ENCODE measurements at places on chromosomes 2 and 18.

DNA sequence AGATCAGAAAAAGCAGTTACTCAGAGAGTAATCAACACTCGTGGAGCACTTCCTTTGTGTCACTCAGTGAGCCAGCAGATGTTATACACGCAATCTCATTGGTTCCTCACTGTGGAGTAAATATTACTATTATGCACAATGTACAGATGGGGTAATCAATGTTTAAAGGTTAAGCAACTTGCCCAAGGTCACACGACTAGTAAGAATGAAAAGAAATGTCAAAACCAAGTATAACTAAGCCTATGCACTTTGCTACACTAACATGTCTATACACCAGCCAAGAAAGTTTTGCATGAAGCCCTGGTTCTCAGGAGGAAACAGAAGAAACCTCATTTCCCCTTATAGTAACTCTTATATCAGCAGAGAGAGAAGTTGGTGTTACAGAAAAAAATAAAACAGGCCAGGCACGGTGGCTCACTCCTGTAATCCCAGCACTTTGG, 5.4 kb downstream of the METTL21A start:
- DNase-seq = no peak

DNA sequence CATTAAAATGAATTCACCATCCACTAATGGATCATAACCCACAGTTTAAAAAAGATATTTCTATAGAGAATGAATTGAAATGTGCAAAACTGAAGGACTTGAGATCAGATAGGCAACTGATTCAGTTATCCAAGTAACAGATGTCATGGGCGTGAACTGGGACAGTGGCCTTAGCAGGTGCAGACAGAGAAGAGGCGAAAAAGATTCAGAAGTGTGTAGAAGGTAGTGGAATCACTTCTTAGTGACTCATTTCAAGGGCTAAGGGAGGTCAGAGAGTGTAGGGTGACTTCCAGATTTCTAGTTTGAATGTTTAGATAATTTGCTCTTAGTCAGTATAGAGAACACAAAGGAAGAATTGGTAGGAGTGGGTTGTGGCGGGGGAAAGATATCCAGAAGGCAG, 79.7 kb downstream of the EHBP1 start:
- no peak for DNase-seq

DNA sequence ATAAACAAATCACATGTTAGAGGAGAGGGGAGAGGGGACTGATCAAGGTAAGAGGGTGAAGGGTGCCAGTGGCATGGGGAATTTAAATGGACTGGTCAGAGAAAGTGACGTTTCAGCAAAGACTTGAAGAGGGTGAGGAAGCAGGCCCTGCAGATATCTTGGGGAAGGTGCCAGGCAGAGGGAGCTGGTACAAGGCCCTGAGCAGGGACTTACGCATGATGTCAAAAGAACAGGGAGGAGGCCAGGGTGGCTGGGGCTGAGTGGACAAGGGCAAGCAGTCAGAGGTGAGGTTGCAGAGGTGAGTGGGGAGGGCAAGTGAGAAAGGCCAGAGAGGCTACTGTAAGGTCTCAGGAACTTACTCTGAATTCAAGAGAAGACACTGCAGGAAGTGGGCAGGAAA, 53.3 kb upstream of the RMP24 start:
- DNase-seq = no peak

DNA sequence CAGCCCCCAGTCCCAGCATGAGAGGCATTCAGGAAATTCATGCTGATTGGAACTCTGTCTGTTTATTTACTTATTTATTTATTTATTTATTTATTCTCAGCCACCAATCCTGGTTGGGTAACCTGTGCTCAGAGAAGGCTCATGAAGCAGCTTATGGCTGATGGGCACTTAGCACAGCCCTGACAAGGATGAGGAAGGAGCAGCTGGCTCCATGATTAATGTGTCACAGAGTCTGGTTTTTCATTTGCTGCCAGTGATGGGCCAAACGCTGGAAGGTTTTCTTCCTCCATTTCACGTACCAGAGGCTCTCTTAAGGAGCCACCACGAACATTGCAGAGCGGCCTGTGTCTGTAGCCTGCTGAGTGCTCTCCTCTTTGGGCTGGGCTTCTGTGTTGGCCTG, 28.3 kb upstream of the KCNS3 start:
- DNase-seq = no peak

- no peak for DNase-seq
Observed at GRCh38 chr2:74585406-74586185, 31.1 kb downstream of the DOK1 start.

- DNase-seq = no peak
Observed at GRCh38 chr18:12884406-12885323, 628 bp upstream of the PTPN2 start.

- DNase-seq = no peak
Observed at GRCh38 chr2:9991829-9992273, 40.4 kb downstream of the GRHL1 start.

DNA sequence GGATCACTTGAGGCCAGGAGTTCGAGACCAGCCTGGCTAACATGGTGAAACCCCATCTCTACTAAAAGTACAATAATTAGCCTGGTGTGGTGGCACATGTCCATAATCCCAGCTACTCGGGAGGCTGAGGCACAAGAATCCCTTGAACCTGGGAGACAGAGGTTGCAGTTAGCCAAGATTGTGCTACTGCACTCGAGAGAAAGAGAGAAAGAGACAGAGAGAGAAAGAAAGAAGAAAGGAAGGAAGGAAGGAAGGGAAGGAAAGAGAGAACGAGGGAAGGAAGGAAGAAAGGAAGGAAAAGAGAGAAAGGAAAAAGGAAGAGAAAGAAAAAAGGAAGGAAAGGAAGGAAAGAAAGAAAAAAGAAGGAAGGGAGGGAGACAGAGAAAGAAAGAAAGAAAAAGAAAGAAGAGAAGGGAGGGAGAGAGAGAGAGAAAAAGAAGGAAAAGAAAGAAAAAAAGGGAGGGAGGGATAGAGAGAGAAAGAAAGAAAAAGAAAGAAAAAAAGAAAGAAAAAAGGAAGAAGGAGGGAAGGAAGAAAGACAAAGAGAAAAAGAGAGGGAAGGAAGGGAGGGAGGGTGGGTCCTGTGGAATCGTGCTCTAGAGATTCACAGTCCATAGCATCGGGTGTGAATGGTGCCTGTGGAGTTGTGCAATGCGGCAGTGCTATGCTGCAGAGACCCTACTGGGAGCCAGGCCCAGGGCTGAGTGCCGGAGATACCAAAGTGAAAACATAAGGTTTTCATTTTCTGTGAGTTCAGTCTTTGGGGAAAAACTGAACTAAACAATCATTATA, 4.6 kb upstream of the SDC1 start:
- no peak for DNase-seq
